Activated naive CD4-positive, alpha-beta T cell treated with anti-CD3 and anti-CD28 coated beads for 36 hours (primary cell): ENCODE measurements at places on chromosomes 3 and 15.
A peak's percentile ranks its signal among the peaks of the same experiment; 100 is the strongest.

DNA sequence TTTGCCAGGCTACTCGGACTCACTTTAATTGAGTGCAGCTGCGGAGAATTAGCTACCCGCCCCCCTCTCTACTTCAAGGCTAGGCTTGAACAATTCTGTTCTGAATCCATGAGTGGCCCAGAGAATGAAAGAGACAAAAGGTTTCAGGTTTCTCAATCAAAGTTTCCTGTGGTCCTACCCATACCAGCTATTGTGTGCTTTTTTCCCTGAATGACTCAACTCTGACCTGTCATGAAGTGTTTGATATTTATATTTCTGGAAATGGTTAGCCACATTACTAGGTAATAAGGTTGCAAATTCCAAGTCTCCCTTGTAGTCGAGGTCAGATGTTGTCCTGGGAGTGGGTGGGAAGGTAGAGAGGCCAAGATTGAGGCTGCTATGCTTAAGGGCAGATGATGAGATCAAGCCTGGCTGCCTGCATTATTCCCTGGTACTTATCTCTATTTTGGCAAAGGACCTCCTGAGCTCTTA, 392.7 kb upstream of the TBL1XR1 start:
- DNase-seq = no peak

- DNase-seq = peak; percentile 75
Observed at GRCh38 chr15:94119923-94120775, 111.2 kb upstream of the MCTP2 start.

- peak; percentile 87 for DNase-seq
Observed at GRCh38 chr15:42495361-42496212, at the start of gene SNAP23. Gene SNAP23, plus strand, starts transcription at chr15:42495634. Its CDS starts 16,213 bp downstream, at chr15:42511847.

DNA sequence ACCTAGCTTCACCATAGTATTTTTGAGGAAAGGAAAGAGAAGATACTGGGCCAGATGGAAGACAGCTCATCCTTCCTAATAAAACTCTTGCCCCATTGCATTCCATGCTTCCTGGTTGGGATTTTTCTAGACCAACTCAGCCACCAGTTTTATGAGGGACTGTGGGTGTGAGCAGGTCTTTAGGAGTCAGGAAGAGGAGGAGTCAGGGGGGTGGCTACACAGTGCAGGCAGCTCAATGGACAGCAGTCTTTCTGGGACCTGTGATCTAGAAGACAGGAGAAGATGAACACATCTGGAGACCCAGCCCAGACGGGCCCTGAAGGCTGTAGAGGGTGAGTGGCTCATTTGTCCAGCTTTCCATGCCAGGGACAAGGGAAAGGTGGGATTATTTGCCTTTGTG, at the start of gene NOX5:
NOX5 (plus strand) TSS at position 242 of the 400 bp plus-strand sequence; CDS start at position 283, 41 bp downstream.
- no peak for DNase-seq

DNA sequence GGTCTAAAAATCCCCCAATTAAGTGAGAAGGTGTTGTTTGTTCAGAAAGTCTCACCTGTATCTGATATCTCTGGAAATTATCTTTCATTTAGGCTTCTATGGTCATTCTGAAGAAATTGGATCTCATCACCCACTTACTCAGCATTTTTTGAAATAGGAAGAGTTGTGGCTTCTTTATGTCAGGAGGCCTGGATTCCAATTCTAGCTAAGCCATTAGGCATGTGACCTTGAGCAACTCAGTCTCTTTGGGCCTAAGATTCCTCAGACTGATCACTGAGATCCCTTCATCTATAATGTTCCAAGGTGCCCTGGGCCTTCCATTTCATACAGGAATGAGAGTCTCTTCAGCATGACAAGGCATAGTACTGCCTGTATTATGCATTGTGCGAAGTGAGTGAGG, 70.3 kb downstream of the ARHGEF26 start:
- DNase-seq = no peak

DNA sequence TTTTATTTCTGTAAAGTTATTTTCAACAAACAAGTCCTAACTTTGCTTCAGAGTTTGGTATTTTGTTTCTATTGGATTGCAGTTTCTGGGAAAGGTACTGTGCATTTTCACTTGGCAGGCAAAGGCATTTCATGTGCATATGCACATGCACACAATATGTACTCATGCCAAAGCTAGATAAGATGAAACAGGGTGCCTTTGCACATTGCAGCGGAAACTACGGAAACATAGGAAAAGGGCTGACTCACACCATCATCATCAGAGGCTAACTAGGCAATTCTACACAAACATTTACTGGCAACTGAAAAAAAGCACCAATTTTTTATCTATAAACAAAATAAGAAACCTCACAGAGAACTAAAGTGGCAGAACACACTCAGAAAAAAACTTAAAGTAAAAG, 550.6 kb upstream of the NECTIN3 start:
- DNase-seq = no peak

DNA sequence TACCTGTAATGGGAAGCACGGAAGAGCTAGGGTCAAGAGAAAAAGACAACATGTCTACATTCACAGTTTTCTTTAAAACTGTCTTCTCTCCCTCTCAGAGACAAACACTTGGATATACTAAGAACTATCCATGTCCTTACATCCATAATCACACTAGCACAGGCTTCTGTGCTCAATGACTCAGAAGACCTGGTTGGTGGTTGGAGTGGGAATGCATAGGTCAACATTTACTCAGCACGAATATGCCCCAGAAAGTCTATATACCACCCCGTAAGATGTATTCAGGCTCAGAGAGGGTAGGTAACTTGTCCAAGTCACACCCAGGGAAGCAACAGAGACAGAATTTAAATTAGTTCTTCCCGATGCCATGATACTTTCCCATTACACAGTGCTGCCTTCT, 891.1 kb downstream of the TUSC7 start:
- DNase-seq = no peak

DNA sequence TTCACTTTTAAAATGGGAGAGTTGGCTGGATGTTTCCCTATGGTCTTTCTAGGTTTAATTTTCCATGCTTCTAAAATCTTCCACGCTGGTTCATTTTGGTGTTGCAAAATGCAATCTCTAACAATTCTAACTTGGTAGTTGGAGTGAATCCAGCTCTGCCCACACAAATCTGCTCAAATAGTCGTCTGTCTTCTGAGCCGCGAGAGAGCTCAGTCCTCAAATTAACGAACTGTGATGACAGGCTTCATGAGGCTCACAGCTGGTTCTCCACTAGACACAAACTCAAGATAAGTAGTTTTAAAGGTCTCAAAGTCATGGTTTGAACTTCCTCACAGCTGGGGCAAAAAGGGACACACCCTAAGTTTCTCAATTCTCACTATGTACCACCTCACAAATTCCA, 178.6 kb upstream of the LYSMD4 start:
- no peak for DNase-seq

GRCh38 chr3:142276781-142277180, 51.4 kb upstream of the GK5 start:
- DNase-seq = no peak
